ENCODE measurements at places on chromosomes 5 and 9.

- DNase-seq: peak; percentile 26
Measured at GRCh38 chr5:81789033-81789432, 38.1 kb upstream of the SSBP2 start.

DNA sequence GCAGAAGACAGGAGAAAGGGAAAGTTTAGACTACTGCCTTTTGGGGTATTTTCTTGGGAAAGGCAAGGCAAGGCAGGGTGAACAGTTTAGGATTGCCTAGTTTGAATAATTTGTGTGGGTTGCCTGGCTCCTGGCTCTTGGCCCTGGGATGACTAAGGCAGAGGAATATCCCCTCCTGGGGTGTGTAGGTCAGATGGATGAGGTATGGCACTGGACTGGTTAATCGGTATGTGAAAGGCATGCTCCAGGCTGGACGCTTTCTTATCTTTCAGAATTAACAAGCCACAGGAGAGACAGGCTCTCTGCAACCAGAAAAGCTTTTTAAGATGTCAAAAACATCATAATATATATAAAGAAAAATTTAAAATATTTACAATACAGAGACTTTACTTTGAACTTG lies 58.6 kb downstream of the STARD4 start:
- no peak for DNase-seq

GRCh38 chr9:104240890-104241289 lies 146.8 kb downstream of the SMC2 start:
- no peak for DNase-seq

DNA sequence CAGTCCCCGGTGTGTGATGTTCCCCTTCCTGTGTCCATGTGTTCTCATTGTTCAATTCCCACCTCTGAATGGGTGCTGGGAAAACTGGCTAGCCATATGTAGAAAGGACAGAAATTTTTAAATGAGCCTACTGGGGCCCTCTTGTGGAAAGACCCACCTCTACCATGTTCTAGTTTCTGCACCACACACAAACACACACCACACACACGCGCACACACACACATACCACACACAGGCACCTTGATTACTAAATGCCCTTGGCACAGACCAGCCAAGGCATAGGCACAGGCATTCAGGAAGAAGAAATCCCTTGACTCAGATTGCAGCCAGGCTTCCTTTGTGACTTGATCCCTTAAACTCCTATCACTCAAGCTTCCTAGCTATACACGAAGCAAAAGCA lies 60.5 kb downstream of the SIL1 start:
- DNase-seq: peak; percentile 22

DNA sequence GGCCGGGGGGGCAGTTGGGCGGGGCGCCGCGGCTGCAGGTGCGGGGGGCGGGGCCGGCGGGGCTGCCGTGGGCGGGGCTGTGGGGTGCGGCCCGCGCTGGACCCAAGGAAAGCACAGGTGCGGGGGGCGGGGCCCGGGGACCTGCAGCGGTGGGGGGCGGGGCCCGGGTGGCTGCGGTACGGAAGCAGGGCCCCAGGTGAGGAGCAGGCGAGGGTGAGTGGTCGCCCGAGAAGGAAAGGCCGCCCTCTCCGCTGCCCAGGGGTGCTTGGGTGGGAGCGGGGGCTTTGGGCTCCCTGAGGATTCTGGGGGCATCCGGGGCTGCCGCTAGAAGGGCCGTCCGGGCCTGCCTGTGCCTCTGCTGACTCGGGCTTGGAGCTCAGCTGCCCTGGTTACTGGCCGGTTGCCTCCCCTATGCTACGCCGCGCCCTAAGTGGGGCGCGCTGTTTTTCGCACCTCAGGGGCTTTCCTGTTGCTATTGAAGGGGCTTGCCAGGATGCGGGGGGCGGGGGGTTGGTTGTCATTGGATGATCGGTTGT lies 767 bp downstream of the RALGPS1 start:
- no peak for DNase-seq

GRCh38 chr5:141040093-141040770 lies 10.9 kb upstream of the PCDHB1 start:
- DNase-seq: no peak

GRCh38 chr5:139711067-139711905 lies 63.1 kb downstream of the CXXC5 start:
- peak; percentile 72 for DNase-seq

GRCh38 chr5:164688437-164688836 lies 1183.0 kb downstream of the MAT2B start:
- DNase-seq: no peak

DNA sequence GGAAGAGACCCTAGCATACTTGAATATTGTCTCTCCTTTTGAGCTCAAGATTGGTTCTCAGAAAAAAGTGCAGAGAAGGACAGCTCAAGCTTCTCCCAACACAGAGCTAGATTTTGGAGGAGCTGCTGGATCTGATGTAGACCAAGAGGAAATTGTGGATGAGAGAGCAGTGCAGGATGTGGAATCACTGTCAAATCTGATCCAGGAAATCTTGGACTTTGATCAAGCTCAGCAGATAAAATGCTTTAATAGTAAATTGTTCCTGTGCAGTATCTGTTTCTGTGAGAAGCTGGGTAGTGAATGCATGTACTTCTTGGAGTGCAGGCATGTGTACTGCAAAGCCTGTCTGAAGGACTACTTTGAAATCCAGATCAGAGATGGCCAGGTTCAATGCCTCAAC lies 9.5 kb downstream of the RNF14 start:
- DNase-seq: no peak

- peak; percentile 89 for DNase-seq
Measured at GRCh38 chr9:116572095-116572748, 114.9 kb upstream of the TRIM32 start.

DNA sequence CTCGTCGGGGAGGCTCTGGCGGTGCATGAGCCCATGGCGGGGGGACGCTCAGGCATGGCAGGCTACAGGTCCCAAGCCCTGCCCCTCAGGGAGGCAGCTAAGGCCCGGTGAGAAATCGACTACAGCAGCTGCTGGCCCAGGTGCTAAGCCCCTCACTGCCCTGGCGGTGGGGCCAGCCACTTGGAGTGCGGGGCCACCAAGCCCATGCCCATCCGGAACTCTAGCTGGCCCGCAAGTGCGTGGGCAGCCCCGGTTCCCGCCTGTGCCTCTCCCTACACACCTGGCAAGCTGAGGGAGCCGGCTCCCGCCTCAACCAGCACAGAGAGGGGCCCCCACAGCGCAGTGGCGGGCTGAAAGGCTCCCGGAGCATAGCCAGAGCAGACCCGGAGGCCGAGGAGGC lies 1896.9 kb upstream of the CDH6 start:
- DNase-seq: no peak

DNA sequence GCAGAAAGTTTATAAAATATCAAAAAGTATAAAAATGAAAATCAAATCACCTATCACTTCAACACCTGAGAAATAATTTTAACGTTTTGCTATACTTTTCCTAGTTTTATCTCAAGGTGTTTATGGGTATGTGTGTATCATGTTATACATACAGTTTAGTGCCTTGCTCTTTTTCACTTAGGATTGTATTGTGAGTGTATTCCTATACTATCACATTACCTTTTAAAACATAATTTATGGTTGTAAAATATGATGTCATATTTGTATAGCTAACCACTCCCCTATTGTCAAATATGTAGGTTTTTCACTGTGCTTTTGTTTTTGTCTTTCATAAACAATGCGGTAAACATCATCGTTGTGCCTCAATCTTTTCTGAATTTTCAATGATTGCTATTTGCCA lies 479.9 kb downstream of the SPOCK1 start:
- DNase-seq: no peak

DNA sequence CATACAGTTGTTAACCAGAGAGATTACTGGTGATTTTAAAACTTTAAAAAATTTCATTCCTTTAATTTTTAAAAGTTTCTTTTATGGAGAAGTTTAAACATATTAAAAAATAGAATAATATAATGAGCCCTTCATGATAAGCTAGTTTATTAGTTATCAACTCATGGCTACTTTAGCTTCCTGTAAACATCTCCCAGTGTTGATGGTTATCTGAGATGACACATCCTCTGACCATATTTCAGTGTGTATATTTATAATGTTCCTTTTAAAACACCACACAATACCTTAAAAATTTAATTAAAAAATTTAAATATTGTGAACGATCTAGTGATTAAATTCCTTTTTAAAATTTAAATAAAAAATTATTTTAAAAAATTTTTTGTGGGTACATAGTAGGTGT lies 74.1 kb downstream of the IPO11 start:
- DNase-seq: no peak

- no peak for DNase-seq
Measured at GRCh38 chr9:135075234-135076142, 12.0 kb upstream of the OLFM1 start.

Measured in K562 (cell line).